ENCODE measurements at places on chromosomes 16 and 17. TPM values are rescaled to one million over a fixed set of nuclear protein-coding genes. Genes with fewer than 3 reads are reported as not detected.

The PDILT gene
- not detected for total RNA-seq

The KRTAP1-1 gene
- not detected for total RNA-seq

GRCh38 chr17:37833237-37833859, 88.5 kb upstream of the HNF1B start:
- DNase-seq: no peak

GRCh38 chr17:50087246-50087911, 7.8 kb upstream of the PDK2 start:
- peak; percentile 90 for DNase-seq

DNA sequence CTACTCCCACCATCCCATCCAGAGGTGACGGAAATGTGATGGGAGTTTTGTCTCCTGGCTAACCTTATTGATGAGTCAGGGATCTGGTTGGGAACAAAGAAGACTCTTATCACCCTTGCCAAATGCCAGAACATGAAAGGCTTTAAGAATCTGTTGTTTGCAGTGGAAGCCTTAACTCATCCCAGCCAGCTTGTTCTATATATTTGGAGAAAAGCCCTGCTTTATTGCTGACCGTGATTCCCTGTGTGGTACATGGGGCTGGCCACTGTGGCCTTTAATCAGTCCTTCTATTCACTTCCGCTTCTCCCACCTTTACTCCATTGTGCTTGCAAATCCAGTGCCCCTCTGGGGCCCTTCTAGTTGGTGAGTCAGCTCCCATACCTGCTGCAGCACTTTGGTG, 156.6 kb downstream of the PHKB start:
- DNase-seq: no peak

- DNase-seq: peak; percentile 32
Measured at GRCh38 chr16:2787406-2787805, at the start of gene PRSS33. TSS of gene PRSS33 (minus strand) at chr16:2787560. CDS start at chr16:2786547, 1,013 bp downstream.

DNA sequence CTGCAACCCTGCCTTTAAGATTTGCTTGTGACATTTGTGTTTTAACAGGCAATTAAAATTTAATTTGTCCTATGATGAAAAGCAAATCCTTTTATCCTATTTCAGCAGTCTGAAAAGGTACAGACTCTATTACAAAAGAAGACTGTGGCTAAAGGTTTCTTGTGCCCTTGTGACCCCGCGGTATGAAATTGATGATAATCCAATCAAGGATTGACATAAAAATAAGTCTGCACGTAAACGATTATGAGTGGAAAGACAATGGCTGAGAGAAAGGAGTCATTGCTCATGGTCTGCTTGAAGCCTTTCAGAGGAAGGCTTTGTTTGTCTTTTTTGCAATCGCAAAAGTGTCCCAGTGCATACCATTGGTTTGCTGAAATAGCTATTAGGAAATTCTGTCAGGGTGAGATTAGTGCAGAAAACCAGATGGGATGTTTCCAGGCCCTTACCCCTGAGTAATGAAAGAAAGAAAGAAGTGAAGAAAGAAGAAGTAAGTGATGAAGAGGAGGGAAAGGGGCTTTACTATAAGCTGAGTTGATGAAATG, 867.8 kb upstream of the CDH8 start:
- DNase-seq: no peak

DNA sequence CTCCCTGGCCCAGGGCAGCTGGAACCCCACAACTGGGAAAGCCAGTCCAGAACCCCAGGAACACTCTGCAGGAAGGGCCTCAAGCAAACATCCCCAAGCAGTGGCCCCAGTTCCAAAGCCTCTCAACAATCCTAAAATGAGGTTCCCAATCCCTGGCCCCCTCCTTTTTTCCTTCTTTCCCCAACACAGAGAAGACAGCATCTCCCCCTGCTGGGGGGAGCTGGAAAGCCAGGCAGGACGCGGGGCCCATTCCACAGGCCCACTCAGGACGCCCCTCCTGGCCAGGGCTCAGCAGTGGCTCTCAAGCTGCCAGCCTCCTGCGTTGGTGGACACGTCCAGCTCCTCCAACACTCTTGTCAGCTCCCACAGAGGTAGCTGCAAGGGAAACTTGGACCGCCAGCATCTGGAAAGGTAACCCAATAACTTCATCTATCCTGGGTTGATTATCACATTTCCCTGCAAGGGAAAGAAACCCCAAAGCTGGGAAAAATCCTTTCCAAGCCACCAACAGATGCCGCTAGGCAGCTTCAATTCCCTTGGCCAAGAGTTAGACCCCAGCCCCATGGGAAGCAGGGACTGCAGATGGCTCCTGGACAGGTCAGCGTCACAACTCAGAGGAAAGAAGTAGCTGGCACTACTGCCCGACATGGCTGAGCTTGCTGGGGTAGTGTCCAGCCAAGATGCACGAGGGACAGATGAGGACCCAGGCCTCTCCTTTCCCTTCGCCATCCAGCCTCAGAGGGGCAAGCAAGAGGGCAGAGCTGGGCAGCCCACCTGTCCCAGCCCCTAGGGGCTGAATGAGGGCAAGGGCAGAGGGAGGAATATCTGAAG, 7.6 kb downstream of the HDAC5 start:
- no peak for DNase-seq
